Activated CD4-positive, alpha-beta T cell treated with anti-CD3 and anti-CD28 coated beads, Interleukin-10, Interleukin-2, amounts not matched to agents 100 ng/mL and 50 ng/mL, durations not matched to agents 16 hours and 8 hours (primary cell): ENCODE measurements at places on chromosomes 3 and 15.

- DNase-seq = no peak
Measured at GRCh38 chr15:33735143-33735542, 233.2 kb upstream of the CHRM5 start.

GRCh38 chr15:43824302-43825246 is at the start of gene MFAP1:
MFAP1 (minus strand) TSS chr15:43824690; CDS start chr15:43824569, 121 bp downstream.
- DNase-seq = peak; percentile 97

GRCh38 chr3:187770224-187770623 is 25.0 kb upstream of the BCL6 start:
- peak; percentile 66 for DNase-seq

GRCh38 chr3:50268703-50269451 is at the start of gene SEMA3B:
SEMA3B (plus strand) TSS chr3:50269147; CDS start chr3:50269241, 94 bp downstream.
- DNase-seq = no peak

DNA sequence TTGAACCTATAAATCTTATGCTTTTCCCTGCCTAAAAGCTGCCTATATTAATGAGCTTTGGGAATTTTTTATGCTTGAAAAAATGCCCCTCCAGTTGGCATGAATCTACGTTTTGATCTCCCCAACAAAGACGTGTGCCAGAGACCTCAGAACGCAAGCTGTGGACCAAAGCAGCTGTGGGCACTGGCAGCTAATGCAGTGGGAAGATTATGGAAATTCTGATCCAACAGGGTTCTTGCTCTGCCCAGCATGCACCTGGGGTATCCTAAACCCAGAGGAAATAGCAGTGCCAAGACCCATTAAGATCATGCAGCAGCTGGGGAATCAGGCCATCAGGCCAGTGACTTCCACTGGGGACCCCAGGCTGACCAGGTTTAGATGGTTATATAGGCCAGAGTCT is 423.0 kb downstream of the ZBBX start:
- DNase-seq = no peak

- DNase-seq = no peak
Measured at GRCh38 chr3:39050029-39050428, 1.7 kb downstream of the SCN11A start.

DNA sequence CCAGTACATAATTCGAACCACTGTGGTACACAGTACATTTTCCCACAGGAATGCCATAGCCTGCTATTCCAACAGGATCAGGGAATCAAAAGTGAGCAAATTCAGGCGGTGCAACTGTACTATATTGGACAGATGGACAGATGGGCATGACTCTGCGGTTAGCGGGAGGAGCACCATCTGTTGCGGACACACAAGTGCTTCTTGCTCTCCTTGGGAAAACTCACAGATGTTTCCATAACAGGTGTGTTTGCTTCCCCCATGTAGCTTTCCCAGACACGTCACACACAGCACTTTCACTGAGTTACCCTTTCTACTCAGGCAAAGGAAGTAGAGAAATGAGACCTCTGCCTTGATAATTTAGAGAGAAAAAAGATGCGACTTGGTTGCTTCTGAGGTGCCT is 325.1 kb upstream of the THBS1 start:
- no peak for DNase-seq

GRCh38 chr3:128201158-128201755 is 48.0 kb downstream of the EEFSEC start:
- no peak for DNase-seq

GRCh38 chr3:53956586-53956985 is 64.9 kb upstream of the SELENOK start:
- DNase-seq = no peak

DNA sequence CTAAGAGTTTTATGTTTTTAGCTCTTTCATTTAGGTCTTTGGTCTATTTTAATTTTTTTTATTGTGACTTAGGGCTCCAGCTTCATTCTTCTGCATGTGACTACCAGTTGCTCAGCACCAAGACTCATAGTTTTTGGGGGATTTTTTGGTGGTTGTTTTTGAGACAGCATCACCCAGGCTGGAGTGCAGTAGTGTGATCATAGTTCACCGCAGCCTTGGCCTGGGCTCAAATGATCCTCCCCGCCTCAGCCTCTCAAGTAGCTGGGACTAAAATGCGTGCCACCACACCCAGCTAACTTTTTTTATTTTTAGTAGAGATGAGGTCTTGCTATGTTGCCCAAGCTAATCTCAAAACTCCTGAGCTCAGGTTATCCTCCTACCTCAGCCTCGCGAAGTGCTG is 19.4 kb downstream of the CDV3 start:
- no peak for DNase-seq

GRCh38 chr15:100768501-100768931 is 111.1 kb upstream of the ALDH1A3 start:
- DNase-seq = no peak

GRCh38 chr15:90650117-90650955 is 66.8 kb upstream of the BLM start:
- DNase-seq = peak; percentile 52

DNA sequence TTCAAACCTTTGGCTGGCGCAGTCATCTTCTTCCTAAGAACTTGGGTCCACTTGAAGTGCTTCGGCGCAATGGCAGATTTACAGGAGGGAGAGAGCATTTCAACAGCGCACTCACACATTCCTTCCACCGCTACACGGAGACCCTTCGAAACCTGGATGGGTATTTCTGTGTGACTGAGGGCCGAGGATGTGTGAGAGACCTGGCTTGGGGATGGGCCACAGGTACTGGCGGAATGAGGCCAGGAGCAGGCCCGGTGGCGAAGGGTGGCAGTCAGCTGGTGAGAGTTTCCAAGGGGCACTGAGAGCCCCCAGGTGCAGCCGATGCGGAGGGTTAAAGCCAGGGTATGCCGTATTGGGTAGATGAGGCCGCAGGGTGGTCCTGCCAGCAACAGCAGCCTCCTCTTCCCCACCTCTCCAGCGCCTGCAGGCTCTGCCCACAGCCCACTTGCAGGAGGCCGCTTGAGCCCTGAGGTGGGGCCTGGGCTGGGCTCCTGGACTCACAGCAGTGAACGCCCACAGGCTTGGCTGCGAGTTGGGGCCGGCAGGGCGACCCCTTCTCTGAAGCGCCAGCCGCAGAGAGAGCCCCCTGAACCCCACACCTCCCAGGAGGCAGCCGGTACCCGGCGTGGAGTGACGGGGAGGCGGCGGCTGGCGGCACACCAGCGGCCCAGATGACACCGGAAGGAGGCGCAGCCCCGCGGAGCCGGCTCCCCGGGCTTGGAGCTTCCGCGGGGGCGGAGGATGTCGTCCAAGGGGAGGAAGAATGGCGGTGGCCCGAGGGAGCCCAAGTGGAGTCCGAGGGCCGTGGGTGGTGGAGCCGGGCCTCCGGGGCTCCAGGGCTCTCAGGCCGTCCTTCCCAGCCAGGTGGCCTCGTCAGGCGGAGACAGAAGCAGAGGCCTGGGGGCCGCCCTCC is 166.5 kb downstream of the NSMCE3 start:
- no peak for DNase-seq

DNA sequence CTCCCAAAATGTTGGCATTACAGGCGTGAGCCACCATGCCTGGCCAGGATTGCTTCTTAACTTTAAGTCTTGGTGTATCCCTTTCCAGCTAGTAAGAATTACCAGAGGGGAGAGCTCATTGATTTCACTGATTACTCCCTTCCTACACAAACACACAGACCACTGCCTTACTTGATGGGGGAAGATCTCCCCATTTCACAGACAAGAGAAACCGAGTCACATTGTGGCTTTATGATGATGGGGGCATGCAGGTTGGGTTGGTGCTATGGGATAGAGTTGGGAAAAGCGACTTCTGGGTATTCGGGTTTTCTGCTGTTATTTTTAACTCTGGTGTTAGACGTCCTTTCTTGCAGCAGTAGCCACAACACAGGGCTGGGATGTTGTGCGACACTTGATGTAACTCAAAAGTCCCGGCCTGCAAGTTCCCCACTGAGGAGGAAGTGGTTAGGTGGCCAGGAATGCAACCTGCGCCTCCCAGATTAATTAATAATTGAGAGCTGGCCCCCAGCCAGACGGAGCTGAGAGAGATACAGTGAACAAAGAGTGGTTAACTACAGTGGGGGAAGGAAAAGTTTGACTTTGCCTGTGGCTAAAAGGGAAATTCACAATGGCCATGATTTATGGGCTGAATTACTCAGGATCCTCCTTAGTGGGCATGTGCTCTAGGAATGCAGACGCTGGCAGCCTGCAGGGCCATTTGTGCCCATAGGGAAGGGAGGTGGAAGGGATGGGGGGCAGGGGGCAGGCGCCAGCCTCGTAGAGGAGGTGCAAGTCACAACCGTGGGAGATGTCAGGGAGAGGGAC is 63.6 kb downstream of the SMAD6 start:
- no peak for DNase-seq

DNA sequence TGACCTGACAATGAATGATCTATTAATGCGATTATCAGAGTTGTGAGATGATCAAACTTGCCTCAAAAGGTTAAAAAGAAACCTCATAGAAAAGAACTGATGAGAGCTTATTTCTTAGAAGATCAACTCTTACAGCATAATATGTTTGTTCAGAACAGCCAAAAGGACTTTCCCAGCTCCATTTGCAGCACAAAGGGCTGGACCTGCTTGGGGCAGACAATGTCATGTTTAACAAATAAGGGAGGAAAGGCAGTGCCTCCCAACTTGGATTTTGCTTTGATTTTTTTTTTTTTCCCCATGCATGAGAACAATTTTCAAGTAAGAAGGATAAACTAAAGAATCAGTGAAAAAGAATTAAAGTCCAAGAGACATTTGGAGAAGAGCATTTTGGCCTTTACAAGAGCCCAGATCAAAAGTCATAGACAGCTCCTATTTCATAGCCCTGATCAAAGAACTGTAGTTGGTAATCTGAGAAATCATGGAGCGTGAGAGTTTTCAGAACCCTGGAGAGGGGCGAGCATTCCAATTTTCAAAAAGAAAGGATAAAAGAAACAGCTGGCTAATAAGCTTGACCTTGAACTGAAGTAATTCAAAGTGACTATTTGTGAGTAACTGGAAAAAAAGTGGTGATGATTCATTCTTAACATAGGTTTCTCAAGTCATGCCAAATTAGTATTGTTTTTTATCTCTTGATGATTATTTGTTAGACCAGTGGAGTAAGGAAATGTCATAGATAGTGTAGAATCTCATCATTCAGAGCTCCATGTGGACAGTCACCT is 136.0 kb upstream of the CFAP20DC start:
- no peak for DNase-seq

DNA sequence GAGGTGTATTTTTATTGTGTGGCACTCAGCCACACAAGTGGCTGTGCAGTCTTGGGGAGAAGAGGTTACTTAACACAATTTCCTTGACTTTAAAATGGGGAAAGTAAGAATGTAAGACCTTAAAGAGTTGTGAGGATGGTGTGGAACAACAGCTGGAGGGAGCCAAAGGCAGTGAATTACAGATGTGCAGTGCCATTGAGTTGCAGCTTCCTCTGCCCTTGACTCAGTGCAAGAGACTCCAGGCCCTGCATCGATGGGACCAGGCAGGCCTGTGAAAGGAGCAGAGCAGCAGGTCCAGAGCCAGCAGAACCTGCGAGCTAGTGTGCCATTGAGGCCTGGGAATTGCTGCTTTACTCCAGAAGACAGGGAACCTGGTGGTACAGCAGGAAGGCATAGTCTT is 27.2 kb downstream of the EEFSEC start:
- no peak for DNase-seq

GRCh38 chr15:52735231-52736089 is 54.7 kb downstream of the ONECUT1 start:
- peak; percentile 87 for DNase-seq

GRCh38 chr15:97858296-97858695 is 102.2 kb upstream of the ARRDC4 start:
- DNase-seq = no peak

- no peak for DNase-seq
Measured at GRCh38 chr15:101037090-101037830, 118.1 kb downstream of the LRRK1 start.

GRCh38 chr3:47579875-47580274 is 1.2 kb upstream of the CSPG5 start:
- DNase-seq = no peak

- DNase-seq = no peak
Measured at GRCh38 chr3:64247991-64248646, 22.9 kb upstream of the PRICKLE2 start.

- DNase-seq = no peak
Measured at GRCh38 chr3:185270956-185271332, 17.1 kb upstream of the EHHADH start.

DNA sequence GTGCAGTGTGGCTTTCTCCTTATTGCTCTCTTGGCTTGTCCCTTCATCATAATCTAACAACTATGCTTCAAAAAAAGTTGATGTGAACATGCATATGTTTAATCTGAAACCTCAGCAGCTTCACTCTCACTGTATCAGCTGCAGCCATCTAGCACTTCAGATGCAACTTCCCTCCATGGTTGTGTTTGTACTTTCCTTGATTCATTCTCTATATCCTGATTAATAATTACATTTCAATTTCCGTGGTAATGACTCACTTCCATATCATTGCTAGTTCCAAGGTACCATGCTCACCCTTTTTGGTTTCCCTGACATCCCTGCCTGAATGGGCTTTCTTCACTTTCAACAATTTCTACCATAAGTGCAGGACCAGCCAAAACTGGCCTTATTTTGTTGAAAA is 51.2 kb downstream of the MDFIC2 start:
- no peak for DNase-seq

DNA sequence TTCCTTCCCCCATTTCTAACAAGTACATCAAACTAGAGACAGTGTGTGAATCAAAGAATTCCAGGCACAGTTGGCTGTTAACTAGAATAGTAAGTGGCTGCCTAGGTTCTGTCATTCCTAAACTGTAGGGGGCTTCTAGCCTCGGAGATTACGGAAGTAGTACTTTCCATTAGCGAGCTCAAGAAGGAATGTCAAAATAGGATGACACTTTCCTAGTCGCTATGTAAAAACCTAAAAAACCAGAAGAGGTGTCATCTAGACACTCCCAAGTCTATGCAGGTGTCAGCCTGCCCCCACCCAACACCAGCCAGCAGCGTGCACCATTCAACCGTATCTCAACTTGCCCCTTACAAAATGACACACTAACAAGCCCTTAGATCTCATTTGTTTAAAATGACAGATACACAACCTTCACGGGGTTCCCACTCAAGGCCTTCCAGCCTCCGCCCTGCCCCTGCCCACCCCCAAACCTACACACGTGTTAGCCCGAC is 874 bp downstream of the INO80 start:
- no peak for DNase-seq

DNA sequence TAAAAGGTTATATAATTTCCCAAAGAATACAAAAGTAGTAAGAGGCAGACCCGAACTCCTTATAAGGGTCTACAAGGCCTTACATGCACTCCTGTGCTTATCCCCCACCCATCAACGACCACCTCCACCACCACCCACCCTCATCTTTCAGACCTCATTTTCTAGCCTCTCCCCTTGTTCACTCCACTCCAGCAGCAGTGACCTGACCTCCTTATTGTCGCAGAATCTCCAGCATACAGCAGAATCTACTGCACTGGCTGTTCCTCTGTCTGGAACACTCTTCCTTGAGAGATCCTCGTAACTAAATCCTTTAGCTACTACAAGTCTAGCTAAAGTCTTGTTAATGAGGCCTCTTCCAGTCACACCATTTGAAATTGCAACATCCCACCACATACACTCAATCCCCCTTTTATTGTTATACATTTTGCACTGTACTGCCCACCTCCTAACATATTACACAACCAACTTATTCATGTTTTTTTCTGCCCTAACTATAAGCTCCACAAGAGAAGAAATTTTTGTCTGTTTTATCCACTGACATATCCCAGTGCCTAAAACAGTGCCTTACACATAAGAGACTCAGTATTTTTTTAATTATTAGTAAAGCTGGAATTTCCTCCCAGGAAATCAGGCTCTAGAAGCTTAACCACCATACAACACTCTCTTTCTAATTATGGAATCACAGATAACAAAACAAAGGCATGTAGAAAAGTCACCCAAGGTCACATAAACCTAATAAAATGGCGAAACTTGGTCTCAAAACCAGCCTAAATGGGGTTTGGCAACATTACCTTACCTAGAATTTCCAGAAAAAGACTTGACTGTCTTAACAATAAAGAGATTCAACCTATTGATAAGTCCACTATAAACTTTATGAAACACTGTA is 40.2 kb downstream of the ZNF148 start:
- DNase-seq = no peak
